ENCODE measurements at places on chromosomes 13 and 19.

GRCh38 chr13:94154367-94154766, 325.1 kb downstream of the DCT start:
- DNase-seq = peak; percentile 4

- peak; percentile 52 for DNase-seq
Observed at GRCh38 chr19:49224879-49225278, 67.3 kb downstream of the TRPM4 start.

DNA sequence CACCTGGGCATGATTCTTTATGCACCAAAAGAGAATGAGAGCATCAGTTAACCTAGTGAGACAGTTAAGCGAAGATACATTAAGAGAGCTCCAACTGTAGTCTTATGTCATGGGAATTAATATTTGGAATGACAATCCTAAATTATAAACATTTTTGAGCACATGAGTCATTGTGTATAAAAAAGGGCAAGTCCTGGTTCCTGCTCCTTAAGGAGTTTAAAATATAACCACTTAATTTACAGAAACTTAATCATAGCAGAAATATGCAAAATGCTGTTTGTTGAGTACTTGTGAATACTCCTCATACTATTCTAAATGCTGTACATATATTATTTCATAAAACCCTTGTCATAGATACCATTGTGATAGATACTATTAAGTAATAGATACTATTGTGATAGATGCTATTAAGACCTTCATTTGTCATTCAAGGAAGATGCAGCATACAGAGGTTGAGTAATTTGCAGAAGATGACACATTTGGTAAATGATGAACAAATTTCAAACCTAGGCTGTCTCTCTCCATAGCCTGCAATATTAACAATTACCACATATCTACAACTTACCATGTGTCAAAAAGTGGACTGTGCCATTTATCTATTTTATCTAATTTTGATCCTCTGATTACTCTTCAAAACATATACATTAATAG, 301.0 kb downstream of the TBC1D4 start:
- no peak for DNase-seq

GRCh38 chr19:56314381-56315076, at the start of gene ZSCAN5A:
Gene ZSCAN5A, minus strand, starts transcription at chr19:56314839. Its CDS starts 89,793 bp downstream, at chr19:56225046.
- DNase-seq = peak; percentile 97

DNA sequence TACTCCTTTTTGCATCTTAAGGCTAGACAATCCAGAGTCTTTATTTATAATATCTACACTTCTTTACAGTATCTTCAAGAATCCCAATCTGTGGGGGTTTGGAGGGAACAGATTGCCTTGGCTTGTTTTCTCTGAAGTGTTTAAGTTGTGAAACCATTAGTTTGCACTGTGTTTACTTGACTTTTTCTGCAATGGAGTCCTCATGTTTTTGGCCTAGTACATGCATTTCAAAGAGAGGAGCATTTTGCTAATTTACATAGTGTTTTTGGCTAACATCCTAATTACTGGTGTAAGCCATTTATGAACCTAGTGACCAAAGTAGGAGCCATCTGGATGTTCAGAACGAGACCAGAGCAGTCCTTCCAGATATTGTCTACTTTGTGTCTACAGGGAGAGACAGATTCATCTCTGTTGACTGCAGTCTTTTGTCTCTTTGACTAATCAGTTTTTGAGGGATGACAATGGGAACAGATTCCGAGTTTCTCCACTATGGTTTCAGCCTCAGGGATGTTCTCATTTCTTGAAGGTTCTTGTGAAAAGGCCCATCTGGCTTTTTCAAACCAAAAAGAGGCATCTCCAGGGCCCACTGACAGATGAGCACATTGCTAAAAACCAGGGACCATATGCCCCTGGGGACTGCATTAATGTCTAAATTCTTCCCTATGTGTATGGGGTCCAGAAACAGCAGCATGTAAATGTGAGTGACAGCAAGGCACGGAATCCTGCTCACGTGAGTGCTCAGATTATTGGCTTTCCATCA, 53.4 kb downstream of the ING1 start:
- DNase-seq = no peak

DNA sequence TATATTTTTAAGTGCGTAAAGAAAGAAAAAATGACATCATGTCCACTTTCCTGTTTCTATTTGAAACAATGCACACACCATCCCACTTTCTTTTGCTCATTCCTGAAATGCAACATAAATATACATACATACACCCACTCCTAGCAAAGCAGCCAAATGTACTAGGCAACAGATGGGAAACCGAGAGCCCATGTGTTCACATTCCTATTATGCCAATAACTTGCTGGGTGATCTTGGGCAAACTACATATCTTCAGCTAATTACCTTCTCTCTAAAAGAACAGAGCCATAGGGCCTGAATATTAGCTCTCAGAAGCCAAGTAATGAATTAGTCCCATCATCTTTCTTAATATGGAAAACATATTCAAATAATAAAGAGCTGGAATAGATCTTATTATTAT, 610.6 kb upstream of the ATXN8OS start:
- DNase-seq = no peak

GRCh38 chr19:35224681-35225571, 3.6 kb downstream of the FAM187B start:
- no peak for DNase-seq

DNA sequence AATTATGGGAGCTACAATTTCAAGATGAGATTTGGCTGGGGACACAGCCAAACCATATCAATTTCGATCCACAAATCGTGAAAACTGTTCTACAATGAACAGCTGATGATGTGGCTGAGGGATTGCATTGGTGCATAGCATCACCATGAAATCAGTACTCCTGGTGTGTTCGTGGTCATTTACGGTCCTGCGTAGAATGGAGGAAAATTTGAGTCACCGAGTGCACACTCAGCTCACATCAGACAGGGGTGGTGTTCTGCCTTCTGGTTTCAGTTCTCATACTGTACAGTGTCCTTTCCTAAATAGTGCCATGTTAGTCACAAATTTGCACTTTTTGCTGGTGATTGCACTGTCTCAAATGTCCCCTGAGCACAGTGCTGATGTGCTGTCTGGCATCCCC, 39.2 kb downstream of the MYH14 start:
- DNase-seq = no peak

GRCh38 chr13:108102771-108103170, 112.6 kb downstream of the LIG4 start:
- DNase-seq = no peak

GRCh38 chr13:98144027-98144741, 1.3 kb downstream of the FARP1 start:
- DNase-seq = no peak

GRCh38 chr13:41577436-41577835, 120.1 kb downstream of the RGCC start:
- no peak for DNase-seq

- DNase-seq = no peak
Observed at GRCh38 chr13:22196777-22197176, 525.9 kb downstream of the FGF9 start.

DNA sequence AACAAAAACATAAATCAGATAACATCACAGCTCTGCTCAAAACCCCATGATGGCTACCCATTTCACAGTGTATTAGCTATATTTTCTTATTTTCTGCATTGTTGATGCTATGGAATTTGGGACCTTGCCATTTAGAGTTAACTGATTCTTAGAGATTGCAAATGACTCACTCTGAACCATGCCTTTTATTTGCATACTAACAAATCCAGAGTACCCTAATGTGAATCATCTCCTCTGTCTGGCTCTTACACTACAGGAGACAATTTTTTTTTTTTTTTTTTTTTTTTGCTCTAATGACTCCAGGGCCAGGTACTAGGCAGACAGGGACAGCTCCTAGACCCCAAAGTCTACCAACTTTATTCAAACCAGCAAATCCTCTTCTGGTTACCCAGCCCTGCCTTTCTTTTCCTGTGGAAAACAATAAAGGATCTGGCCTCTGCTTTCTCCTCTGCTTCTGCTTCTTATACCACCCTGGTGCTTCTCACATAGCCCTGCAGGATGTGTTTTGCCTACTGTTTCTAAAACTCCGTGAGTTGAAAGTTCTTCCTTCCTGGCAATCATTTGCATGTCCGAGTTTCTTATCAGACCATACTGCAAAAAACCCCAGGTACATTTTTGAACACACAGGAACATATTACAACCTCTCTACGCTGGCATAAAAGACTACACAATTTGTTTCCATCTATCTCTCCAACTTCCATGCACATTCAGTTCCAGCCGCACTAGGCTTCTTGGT, 10.6 kb upstream of the ZNF460 start:
- DNase-seq = peak; percentile 46

DNA sequence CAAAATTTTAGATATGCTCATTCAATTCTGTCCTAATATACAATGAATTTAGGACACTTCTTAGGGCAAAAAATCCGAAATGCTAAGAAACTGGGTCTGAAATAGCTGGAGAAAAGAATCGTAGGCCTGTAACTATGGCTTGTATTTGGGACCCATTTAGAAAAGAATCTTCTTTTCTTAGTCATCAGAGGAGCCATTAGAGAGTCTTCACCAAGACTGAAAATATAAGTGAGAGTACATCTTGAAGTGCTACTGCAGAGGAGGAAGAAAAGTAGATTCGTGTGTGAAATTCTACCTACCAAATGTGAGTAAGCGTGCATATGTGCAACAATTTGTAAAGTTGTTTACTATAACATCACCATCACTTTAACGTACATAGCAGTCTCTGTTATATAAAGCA, 8.8 kb upstream of the DACH1 start:
- DNase-seq = no peak

DNA sequence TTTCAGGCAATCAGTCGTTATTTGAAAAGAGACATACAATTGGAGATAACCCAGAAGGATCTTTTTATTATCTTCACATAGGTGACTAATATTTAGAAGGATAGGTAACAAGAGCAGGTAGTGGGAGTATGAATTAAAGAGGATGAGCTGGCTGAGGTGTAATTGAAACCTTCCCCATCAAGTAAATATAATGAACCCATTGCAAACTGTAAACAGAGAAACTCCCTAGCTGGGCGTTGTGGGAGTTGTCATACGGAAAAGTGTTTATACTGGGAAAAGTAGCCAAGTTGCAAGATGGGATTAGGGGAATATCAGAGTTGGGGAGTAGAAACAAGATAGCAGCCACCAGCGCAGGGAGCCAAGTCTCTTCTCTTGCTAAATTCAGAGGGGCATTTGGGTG, 448.4 kb downstream of the COG6 start:
- no peak for DNase-seq

DNA sequence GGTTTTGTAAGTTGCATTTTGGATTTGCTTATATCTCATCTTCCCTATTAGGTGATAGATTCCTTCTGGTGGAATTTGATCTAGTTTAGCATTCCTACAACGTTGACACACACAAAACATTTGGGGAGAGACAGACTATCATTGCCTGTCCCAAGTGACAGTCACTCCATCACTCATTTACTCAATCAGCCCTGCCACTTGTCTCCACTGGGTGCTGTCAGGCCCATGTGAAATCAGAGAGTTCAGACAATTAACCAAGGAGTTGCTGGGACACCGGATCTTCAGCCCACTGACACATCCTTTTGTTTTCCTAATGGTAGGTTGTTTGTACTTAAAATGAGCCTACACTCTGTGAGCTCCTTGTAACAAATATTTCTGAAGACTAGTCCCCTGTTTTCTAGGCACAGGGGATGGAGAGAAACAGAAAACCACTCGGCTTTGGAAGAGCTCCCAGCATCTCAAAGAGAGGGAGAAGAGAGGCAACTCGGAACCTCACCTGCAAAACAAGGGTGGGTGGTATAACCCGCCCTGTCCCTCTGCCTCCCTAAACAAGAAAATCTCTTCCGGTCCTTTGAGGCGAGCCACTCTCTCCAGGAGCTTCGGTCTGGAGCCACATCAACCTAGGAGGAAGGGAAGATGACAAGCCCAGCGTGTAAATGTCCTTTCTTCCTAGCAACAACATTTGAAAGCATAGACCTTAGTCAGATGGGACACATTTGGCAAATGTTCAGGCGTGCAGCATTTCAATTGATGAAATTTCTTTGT, 440.9 kb upstream of the KLF12 start:
- no peak for DNase-seq

DNA sequence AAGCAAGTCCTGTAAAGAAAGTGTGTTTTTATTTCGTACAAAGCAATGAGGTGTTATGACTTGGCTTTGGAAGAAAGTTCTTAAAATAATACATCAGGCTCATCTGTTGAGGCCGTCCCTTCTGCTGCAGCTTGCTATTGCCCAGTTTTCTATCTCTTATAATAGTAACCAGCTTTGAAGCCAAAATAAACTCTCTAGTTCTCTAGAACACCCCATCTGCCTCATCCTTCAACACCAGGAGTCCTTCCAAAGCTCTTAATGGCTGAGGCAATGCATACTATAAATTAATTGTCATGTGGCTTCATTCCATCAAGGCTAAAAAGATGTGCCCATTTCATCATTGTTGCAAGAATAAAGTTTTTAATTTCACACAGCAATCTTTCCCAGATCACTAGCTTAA, 49.4 kb upstream of the IPO5 start:
- no peak for DNase-seq

DNA sequence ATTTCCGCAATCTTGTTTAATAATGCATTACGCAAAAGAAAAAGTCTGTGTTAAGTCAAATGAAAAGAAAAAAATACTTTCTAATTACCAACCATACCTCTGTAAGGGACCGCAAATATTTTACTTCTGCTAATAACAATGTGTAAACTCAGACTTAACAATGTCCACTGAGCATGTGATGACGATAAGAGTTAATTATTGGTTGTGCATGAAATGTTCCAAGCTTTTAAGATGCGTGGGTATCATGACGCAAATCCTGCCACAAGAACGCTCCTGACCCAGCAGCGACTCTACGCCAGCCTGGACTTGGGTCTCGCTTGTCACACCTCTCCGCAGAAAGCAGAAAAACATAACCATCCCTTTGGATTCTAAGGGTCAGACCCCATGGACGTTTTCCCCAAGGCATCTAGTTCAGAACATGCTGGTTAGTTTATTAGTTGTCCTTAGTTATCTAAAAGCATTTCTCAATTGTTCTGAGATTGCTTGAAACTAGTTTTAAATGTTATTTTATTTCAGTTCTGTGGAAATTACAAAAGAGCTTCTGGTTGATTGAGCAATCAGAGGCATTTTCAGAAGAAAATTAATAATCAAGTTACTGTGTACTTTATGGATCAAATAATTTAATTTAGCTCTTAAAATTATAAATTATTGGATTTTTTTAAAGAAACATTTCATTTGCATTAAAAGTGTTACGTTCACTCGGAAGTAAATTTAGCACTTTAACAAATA, 779.9 kb upstream of the ARGLU1 start:
- no peak for DNase-seq

- DNase-seq = no peak
Observed at GRCh38 chr13:49053215-49053614, 77.5 kb downstream of the FNDC3A start.

DNA sequence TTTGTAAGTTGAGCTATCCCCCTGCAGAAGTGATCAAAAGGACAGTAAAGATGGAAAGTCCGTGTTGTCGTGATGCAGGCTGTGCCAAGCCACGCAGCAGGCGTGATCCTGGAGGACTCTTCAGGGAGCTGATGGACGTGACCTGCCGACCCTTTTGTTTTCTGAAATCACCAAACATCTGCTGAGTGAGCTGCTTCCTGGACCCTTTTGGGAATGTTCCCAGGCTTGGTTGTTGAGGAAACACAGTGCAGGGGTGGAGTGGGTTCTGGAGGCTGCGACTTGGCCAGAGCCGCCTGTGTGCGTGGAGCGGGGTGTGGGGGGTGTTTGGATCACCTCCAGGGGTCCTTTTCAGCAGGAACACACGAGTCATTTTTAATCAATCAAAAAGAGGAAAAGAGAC, 15.4 kb upstream of the CPAMD8 start:
- DNase-seq = no peak

GRCh38 chr13:99507054-99507453, 5.8 kb downstream of the TM9SF2 start:
- no peak for DNase-seq

GRCh38 chr19:51198641-51199040, 26.2 kb upstream of the CD33 start:
- no peak for DNase-seq

All from H54 (cell line).